Non-pigmented ciliary epithelial cell (primary cell): ENCODE measurements at places on chromosomes 11 and 22.

DNA sequence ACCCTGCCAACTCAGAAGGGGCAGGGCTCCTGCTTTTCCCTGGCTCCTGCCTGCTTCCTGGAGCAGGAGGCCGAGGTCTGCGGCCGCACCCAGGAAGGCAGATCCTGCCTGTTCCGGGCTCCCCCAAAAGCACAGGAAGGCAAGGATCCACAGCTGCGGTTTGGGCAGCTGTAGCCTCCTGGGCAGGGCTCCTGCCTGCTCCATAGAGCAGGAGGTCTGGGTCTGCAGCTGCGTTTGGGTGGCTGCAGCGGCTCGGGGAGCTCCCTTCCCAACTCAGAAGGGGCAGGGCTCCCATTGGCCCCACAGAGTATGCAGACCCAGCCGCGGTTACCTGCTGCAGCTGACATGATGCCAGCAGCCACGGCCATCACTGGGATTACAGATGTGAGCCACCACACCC is 5.5 kb downstream of the UPK2 start:
- DNase-seq = no peak

DNA sequence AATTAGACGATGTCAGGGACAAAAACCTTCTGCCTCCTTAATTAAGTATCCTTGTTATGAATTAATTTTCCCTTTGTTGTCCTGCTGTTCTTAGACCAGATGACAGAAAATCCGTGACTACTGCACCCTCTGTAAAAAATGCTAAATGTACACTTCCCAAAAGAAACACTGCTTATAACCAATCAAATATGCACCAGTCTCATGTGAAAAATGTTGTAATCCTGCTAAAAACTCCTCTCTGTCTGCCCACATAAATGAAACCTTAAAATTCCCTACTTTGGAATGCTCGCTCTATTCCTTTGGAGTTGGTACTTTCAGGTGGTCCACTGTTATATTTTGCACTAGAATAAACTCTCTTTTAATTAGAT is 366.8 kb upstream of the CCDC179 start:
- no peak for DNase-seq

DNA sequence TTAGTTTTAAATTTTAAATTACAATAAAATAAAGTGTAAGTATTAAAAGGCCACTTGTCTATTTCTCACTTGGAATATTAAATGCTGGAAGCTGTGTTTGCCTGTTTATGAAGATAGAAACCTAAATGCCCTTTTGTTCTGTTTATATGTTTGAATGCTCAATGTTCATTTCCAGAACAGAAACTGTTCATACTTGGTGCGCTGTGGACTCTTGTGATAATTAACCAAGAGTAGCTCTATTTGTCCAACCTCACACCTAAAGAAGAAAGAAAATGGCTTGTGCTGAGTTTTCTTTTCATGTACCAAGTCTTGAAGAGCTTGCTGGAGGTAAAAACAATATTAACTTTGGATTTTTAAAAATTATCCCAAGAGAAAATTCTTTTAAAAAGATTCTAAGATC is 5.7 kb downstream of the C11orf54 start:
- DNase-seq = no peak

DNA sequence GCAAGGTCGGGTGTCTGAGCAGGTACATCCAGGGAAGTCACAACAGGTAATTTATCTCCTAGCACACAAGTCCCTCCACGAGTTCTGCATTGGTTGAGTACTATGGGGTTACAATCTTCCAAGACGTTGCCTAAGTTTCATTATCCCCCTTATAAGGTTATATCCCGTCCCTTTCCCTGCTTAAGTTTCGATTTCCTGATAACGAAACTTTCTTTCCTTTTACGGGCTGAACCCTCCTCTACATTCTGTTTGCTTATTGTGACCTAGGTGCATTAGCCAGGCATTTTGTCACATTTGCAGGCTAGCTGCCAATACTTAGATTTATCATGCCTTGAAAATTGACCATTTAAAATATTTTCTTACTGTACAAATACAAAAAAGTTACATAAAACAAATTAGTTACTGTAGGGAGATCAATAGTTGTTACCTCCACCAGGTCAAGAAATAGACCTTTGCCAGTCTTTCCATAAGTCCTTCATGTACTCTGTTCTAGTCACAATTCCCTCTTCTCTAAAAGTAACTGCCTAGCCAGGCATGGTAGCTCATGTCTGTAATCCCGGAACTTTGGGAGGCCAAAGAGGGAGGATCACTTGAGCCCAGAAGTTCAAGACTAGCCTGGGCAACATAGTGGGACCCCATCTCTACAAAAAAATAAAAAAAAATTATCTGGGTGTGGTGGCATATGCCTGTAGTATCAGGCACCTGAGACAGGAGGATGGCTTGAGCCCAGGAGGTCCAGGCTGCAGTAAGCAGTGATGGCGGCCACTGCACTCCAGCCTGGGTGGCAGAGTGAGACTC is 14.3 kb upstream of the PITPNB start:
- DNase-seq = no peak

DNA sequence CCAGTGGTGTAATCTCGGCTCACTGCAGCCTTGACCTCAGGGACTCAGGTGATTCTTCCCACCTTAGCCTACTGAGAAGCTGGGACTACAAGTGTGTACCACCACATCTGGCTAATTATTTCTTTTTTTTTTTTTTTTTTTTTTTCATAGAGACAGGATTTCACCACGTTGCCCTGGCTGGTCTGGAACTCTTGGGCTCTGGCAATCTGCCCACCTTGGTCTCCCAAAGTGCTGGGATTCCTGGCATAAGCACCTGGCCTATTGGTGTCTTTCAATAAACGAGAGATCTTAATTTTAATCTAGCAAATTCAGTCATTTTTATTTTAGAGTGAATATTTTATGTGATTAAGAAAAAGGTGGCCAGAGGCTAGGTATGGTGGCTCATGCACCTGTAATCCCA is 40.1 kb downstream of the DGCR2 start:
- DNase-seq = no peak

DNA sequence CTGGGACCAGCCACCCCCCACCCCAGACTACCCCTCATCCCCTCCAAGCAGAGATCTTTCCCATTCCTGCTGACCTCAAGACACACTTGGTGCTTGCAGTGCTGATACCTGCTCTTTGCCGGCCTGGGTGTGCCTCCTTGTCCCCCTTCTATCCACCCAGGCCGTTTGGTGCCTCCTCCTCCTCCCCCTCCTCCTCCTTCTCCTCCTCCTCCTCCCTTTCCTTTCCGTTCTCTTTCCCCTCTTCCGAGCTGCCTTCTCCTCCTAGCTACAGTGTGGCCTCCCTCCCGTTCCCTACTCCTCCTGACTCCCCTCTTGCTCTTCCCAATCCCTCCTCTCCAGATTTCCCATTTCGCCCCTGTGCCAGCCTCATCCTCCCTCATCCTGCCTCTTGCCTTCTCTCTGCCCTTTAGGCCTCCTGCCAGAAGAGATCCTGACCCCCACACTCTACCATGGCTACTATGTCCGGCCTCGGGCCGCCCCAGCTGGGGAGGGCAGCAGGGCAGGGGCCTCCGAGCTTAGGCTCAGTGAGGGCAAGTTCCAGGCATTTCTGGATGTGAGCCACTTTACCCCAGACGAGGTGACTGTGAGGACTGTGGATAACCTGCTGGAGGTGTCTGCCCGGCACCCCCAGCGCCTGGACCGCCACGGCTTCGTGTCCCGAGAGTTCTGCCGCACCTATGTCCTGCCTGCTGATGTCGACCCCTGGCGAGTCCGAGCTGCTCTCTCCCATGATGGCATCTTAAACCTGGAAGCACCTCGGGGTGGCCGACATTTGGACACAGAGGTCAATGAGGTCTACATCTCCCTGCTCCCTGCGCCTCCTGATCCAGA is 712 bp downstream of the HSPB2 start:
- DNase-seq = no peak

DNA sequence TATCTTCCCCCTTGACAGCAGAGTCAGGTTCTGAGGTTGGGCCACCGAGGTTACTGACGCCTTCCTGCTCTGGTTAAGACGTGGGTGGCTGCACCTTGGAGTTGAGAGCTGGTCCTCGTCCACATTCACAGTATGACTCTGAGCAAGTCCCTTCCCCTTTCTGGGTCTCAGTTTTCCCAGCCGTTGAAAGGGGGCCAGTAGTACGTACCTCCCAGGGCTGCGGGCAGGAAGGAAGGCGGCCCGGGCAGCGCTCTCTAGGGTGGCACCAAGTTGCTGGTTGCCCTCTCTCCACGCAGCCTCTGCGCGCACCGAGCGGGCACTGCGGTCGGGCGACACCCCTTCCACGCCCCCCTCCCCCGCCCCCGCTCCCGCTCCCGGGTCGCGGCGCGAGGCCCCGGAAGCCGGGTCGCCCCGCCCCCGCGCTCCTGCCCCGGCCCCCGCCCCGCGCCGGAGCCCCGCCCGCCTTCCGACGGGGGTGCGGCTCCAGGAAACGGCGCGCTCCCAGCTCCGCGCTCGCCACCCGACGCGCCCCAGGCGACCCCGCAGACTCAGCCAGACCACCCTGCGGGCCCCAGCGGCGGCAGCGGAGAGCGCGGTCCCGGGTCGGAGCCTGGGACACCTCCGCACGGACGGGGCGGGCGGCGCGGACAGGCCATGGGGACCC is at the start of gene EHBP1L1:
Gene EHBP1L1, plus strand, starts transcription at position 486 of the 664 bp plus-strand sequence. CDS start 250 bp downstream, outside the sequence.
- no peak for DNase-seq

DNA sequence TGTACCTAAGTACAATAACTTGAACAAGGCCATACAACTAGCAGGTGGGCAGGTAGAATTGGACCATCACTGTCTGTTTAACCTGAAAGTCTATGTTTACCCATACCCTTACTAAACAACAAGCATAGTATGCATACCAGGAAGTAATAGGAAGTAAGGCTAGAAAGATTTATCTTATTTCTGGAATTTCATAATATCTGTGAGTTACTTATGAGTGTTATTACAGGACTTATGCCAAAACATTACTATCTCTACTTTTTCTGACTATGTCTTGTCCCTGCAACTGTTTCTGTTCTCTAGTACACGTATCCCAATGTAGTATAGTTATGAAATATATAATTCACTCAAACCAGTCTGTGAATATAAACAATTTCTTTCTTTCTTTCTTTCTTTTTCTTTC is 1400.8 kb upstream of the TENM4 start:
- DNase-seq = no peak

DNA sequence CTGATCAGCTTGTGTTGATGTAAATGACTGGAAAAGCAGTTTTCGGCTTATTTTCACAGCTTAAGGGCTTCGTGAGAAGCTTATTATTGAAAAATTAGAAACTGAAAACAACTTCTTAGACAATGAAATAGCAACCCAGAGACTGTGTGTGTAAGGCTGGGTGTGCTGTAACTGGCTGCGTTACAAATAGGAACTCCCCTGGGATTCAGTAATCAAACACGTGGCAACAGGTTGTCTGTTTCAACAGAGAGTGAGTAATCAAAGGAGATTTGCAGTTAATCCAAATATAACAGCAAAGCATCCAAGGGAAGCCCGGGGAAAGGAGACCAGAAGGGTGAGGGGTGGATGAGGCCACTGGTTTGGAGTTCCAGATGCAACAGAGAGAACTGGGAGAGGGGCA is 19.2 kb downstream of the NTM start:
- DNase-seq = no peak

DNA sequence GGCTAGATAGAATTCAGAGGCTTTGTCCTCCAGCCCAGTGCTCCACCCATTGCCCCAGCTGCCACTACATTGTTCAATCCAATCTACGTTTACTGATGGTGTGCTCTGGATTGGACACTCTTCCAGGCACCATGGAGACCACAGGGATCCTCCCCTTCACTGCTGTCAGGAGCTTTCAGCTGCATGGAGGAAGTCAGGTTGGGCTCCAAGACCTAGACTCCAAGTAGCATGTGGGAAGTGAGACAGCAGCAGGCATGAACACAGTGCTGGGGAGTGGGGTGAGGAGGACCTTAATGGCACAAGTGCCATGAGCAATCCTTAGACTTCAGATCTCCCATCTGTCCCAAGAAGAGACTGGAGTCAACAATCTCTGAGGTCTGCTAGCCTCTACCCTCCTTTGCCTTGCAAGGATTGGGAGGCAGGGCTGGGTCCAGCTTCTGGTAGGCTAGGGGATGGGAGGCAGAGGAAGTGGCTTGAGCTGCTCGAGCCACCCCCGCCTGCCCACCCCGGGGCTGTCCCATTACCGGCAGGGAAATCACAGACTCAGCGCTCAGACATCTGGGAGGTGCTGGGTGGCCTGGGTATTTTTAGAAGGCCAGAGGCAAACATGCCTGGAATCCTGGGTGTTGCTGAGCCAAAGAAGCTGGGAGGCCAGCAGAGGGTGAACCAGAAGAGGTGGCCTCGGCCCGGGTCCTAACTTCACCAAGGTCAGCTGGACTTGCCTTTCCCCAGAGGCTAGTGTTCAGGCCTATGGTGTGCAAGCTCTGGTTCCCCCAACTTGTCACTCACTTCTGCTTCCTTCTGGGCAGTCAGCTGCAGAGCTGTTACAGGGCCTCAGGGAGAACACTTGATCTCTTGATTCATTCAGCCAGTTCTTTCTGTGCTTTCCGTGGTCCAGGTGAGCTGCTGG is 15.2 kb upstream of the FCHSD2 start:
- DNase-seq = no peak

GRCh38 chr11:34893416-34893815 is 22.8 kb downstream of the APIP start:
- DNase-seq = no peak

DNA sequence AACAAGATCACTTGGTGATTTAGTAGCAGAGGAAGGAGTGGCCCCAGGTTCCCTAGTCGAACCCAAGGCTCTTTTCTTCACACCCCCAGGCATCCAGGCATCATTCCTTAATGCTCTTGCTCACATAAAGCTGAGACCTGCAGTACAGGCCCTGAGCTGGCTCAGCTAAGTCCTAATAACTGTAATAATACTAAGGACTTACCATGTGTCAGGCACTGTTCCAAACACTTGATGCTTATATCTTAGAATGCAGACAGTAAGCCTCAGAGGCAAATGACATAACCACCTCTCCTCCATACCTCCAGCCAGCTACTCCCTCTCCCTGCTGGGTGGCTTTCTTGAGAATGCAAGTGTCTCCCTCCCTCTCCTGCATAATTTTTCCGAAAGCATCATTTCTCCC is 33.2 kb downstream of the ANKK1 start:
- no peak for DNase-seq

GRCh38 chr11:72578566-72578965 is 95.7 kb downstream of the PDE2A start:
- no peak for DNase-seq

- DNase-seq = no peak
Measured at GRCh38 chr11:32331098-32331497, 104.2 kb downstream of the WT1 start.

DNA sequence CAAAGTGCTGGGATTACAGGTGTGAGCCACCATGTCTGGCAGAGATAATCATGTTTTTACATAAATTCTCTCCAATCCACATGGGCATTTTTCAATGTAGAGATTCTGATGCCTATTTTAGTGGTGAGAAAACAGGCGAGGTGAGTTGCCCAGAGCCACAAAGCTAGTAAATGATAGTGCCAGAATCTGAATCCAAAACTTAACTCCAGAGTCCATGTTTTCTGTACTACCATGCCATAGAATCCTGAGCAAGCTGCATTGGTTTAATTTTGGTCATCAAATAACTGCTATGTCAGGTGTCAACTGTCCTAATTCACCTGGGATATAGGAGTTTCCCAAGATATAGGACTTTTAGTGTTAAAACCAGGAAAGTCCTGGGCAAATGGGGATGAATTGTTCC is 13.6 kb downstream of the NEFH start:
- no peak for DNase-seq

GRCh38 chr22:20811171-20811570 is 37.3 kb downstream of the SERPIND1 start:
- no peak for DNase-seq
